Activated naive CD8-positive, alpha-beta T cell treated with anti-CD3 and anti-CD28 coated beads, Interleukin-2, amount 10 ng/mL, durations not matched to agents 7 days and 5 days (primary cell): ENCODE measurements at places on chromosomes 2 and 18.

DNA sequence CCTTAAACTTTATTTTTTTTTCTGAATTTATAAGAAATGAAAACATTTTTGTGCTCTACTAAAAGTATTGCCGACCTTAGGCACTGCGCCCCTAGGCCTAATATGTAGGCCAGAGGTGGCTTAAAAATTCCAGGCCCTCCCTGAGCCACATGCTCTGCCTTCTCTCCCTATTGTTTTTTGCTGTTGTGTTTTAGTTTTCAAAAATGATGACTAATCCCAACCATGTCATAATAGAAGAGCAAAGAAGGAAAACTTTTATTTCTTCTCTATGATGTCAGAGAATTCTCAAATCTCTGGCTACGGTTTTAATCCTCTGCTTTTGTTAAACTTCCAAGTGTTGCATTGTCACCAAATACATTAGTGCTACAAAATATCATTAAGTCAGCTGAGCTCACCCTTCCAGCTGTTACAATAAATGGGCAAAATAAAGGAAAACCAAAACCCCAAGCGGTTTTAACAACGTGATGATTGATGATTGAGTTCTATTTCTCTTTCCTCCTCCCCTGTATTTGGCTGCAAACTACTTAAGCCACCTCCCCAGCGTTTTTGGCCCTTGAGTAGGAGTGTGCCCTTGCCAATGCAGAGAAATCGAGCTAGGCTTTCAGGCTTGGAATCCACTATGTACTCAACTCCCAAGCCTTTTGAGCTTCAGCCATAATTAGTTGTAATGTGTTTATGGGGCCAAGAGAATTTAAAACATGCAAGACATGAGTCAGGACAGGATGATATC, 163.5 kb upstream of the POU3F3 start:
- no peak for DNase-seq

DNA sequence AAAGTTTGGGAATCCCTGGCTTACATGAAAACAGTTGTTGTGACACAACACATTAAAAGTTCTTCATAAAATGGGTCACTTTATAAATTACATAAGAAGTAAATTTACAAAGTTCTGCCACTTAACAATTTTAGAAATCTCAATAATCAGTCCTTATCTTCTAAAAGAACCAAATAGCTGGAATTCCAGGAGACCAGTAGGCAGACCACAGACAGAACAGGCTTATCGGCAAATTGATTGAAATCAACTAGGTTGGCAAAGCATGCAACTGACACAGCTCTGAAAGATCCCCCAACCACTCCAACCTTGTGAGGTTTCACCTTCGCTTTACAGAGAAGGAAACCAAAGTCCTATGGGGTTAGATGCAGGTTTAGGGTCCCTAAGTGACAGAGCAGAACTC, 103.0 kb downstream of the DNER start:
- DNase-seq = no peak

DNA sequence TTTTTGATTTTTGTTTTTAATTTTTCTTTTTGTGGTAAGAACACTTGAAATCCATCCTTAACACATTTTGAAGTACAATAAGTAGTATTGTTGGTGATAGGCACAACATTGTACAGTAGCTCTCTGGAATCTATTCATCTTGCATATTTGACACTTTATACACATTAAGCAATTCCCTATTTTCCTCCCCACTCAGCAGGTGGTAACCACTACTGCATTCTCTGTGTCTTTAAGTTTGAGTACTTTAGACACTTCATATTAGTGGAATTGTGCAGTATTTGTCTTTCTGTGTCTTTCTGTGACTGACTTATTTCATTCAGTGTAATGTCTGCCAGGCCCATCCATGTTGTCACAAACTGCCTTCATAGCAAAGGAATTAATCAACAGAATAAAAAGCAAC, 471.7 kb upstream of the CDH20 start:
- no peak for DNase-seq

DNA sequence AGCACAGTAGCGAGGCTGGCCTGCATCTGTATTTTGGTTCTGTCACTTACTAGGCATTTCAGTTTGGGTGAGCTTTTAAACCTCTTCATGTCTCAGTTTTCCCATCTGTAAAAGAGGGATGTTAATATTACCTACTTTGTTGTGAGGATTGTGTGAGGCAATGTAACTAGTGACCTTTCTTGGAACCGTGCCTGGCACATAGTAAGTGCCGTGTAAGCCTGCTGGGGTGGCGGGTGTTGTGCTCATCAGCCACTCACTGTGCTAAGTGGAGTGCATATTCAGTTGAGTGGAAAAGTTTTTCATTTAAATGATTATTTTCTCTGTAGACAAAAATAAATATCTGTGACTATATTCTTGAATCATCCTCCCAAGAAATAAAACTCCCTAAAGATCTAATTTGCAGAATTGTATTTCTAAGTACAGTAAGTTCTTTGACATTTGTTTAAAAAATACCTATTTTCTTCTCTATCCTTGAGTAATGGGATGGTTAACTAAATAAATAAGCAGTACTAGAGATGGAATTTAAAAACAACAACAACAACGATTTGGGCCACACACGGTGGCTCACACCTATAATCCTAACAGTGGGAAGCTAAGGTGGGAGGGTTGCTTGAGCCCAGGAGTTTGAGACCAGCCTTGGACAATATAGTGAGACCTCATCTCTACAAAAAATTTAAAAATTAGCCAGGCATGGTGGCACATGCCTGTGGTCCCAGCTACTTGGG, 56.7 kb downstream of the MALT1 start:
- DNase-seq = no peak

DNA sequence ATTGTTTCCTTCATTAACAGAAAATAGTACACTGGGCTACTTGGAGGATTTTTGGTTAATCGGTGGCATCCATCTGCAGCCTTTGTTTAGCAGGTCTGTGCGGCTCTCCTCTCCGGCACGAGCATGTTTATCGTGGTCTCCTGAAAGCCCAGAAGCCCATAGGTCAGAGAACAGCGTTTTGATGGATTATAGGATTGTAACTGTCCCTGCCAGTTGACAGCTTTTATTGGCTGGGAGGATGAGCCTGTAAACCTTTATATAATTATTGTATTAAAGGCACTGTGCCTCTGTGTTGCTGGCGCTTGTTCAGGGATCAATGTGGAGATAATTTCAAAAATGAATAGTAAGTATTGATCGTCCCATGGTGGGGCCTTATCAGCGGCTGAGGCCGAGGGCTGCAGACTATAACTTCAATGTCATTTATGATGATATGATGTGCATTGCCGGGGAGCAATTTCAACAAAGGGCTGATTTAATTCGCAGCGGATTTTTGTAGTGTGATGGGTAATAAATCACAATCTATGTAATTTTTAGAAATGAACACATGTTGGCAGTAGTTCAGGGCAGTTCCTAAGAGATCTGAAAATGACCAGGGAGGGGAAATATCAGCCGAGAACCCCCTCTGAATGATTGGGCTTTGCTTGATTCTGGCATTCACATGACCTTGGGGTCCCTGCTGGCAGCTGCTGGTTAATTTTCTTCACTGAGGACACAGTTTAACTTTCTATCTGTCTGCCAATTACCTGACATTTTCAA, 736.1 kb downstream of the GALR1 start:
- no peak for DNase-seq

GRCh38 chr2:68512326-68512725, 44.9 kb downstream of the APLF start:
- no peak for DNase-seq

DNA sequence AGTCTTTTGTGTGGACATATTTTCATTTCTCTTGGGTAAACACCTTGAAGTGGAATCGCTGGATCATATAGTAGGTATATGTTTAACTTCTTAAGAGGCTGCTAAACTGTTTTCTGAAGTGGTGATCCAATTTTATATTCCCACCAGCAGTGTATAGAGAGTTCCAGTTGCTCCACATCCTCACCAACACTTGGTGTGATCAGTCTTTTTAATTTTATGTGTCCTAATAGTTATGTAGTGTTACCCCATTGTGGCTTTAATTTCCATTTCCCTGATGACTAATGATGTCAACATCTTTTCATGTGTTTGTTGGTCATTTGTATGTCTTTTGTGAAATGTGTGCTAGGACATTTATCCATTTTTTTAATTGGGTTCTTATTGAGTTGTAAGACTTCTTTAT, 56.9 kb downstream of the DGKD start:
- DNase-seq = no peak

- DNase-seq = no peak
Measured at GRCh38 chr18:68985172-68985820, 187.4 kb downstream of the CCDC102B start.

DNA sequence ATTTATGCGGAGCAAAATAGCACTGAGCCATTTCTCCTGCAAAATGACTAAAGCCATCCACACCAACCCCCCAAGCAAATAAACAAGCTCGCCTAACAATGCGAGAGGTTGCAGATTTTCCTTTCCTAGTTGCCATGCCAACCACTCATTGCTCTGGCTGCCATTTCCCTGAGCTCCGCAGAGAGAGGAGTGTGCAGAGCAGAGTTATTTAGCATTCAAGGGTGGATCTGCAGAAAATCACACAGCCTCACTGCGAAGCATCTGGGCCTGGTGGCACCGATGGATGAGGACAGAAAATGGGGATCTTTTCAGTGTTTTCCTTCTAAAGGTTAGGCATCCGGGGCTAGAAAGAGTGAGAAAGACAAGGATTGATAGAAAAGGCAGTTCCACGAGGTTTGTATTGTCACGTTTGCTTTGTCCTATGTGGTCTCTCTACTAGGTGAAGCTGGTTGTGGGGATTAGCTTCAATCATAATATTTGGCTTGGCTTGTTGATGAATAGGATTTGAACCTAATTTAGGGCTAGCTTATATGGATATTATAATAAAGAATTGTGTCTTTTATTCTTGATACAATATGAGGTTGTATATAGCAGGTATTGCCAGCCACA, 110.2 kb upstream of the UNC80 start:
- DNase-seq = no peak

- no peak for DNase-seq
Measured at GRCh38 chr18:11526675-11527074, 82.7 kb upstream of the SLC35G4 start.
